ENCODE measurements at places on chromosomes 4 and X.
A peak's percentile ranks its signal among the peaks of the same experiment; 100 is the strongest.

- no peak for DNase-seq
Observed at GRCh38 chr4:41057467-41057866, 156.9 kb downstream of the APBB2 start.

GRCh38 chr4:59455751-59456150 is 1744.4 kb upstream of the ADGRL3 start:
- no peak for DNase-seq

- no peak for DNase-seq
Observed at GRCh38 chrX:13028871-13029636, 15.4 kb downstream of the FAM9C start.

GRCh38 chr4:139887962-139888735 is 222.5 kb downstream of the MGST2 start:
- DNase-seq: no peak

GRCh38 chrX:19887911-19888879 is 795 bp upstream of the SH3KBP1 start:
- DNase-seq: peak; percentile 1

DNA sequence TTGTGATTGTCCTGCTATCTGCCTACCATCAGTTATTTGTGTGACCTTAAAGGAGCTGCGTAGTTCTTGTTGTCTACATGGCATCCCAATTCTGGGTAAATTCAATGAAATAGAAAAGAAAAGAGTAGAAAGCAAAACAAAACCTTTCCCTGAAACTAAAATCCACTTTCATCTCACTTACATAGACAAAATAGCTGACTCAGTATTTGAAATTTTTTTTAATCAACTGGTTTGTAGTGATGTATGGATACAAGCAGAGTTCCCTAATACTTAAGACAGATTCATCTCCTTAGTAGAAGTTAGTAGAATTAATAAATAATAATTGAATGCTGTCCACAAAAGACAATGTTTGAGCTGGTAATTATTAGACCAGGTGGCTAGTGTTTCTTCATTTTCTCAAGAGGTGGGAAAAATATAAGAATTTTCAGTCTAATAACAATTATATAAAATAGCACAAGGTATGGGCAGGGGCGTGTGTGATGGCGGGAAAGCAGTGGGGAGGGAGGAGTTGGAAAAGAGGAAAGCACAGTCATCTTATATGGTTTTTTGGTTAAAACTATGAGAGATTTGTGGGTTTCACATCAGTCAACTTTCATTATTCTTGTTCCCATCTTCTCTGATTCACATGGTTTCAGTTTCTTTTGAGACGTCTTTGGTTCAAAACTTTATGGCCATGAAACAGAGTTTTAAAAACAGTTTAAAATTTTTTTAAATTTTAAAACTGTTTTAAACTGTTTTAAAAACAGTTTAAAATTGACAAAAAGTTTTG is 275.2 kb downstream of the SPRY1 start:
- DNase-seq: no peak

DNA sequence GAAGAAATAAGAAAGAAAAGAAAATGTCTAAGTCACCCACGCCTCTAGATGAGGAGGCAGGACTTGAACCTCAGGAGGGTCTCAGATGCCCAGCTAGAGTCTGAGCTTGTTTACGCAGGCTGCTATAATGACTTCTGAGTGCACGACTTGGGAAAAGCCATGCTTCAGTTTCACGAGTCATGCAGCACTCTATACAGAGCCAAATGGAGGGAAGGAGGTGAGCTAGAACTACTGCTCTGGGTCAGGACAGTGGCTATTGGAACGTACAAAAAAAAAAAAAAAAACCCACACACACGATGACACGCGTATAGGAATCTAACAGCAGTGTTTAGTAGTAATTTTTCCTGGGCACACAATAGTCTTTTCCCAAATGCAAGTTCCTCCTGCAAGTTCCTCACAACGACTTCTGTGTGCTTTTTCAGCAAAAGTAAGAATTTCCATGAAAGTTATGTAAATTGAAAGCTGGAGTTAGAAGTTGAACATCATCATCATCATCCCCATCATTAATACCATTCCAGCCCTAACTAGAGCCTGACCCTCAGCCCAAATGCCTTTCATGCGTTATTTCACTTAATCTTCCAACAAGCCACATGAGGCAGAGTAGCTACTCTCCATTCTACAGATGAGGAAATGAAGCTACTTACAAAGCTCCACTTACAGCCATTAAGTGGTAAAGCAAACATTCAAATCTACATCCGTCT is 36.6 kb downstream of the IRF2 start:
- no peak for DNase-seq

- no peak for DNase-seq
Observed at GRCh38 chrX:123818243-123818642, 41.6 kb upstream of the XIAP start.

DNA sequence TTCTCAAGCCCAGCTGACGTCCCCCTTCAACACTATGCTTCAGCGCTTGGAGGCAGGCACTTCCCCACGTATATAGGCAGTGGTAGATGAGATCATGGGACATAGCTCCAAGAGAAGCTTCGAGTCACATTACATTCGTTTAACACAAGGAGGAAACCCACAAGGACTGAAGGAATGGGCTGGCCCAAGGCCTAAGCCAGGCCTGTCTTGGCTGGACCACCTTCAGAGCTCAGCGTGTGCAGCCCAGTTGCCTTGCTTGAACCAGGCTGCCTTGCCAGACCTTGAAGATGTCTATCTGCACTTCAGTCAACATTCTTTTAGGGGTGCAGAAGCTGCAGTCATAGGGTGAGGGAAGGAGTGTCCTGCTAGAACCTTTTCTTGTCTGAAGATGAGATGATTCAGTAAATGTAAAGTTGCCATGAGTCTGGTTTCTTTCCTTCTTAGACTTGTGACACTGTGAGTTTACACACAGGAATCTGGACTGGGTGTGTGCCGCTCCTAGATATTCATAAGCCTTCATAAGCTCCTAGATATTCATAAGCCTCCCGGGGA is 144.1 kb upstream of the RBPJ start:
- DNase-seq: no peak

- no peak for DNase-seq
Observed at GRCh38 chr4:8385611-8386010, 54.9 kb downstream of the ACOX3 start.

GRCh38 chr4:40317916-40318658 is 17.0 kb upstream of the CHRNA9 start:
- DNase-seq: no peak

DNA sequence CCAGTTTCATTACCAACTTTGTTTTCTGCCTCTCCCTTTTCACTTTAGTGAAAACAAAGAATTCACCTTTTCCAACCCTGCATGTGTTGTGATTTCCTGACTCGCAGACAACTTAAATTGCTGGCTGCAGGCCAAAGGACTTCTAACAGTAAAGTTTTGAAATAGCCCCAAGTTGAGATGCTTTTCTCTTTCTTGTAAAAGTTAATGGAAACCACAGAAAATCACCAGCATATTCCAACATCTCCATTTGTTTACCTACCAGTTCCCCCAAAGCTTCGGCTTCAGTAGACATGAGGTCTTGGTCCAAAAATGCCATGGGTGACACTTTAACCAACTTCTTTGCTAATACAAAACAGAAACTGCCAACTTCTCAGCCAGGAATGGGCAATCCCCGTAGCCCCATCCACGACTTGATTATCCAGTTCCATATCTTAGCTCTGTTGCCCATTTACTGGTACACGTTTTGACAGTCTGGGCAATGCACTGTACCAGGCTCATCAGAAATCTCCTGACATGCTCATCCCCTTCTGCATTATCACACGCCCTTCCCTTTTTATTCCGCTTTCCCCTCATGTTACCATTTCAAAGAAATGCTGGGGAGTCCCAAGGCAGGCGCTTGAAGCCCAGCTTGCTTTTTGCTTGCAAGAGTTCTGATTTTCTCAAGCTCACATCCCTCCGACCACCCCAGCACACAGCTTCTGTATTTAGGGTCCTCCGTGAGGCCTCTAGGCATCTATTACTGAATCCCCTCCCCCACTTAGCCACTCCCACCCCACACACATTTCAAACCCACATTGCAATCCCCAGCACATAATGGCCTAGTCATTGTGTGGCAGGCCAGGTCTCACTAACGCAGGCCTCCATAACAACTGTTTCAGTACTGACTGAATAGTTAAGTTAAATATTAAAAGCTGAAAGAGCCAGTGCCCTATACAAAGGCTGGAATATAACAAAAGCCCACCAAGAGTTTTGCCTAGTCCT is 137.9 kb upstream of the S100G start:
- DNase-seq: no peak
